ENCODE measurements at places on chromosomes 6 and 20.

DNA sequence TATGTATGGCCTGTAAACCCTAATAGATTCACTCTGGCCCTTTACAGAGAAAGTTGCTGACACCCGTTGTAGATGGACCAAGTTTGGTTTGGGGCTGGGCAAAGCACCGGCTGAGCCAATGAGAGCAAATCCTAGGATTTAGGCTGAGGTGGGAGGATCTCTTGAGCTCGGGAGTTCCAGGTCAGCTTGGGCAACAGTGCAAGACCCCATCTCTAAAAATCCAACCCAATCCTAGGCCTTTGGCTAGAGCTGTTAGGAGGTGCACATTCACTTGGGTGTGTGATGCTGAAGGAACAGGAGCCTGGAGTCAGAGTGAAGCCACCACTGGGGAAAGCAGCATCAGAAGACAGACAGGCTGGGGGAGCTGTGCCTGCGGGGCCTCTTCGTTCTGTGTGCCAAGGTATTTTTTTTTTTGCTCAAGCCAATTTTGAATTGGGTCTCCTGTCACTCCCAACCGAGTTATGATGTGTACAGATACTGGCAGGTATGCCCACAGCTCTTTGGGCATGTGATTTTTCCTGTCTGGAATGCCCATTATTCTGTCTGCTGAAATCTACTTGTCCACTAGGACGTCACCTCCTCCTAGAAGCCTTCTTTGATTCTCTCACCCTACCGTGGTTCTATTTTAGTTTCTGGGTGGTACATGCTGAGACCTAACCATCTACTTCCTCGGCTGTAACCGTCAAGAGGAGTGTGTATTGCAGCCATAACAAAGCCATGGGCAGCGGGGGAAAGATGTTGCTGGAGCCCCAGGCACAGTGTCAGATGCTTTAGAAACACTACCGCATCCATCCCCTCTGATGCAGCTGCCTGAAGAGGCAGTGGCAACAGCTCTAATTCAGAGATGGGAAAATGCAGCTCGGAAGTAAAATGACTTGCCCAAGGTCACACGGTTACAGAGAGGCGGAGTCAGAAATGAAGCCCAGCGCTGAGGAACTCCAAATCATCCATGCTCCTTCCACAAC, 54.0 kb downstream of the TTI1 start:
- DNase-seq: no peak

GRCh38 chr20:34709831-34710567, 5.9 kb downstream of the TP53INP2 start:
- no peak for DNase-seq

- no peak for DNase-seq
Measured at GRCh38 chr20:45019762-45020123, 53.4 kb downstream of the STK4 start.

DNA sequence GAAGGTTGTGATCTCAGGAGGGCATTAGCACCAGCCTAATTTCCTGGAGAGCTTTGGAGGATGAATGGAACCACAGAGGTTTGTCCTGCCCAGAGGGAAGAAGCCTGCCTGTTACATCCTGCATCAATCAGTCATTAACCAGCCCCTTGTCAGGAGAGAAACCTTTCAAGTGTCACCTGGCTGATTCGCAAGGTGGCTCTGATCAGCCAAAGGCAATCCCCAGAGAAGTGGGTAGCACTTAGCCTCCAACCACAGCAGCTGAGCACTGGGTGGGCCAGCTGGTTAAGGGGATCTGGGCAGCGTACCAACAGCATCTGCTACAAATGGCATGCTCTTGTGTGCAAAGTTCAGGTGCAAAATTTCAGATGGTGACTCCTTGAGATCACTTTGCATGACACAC, 26.9 kb downstream of the ANKEF1 start:
- no peak for DNase-seq

DNA sequence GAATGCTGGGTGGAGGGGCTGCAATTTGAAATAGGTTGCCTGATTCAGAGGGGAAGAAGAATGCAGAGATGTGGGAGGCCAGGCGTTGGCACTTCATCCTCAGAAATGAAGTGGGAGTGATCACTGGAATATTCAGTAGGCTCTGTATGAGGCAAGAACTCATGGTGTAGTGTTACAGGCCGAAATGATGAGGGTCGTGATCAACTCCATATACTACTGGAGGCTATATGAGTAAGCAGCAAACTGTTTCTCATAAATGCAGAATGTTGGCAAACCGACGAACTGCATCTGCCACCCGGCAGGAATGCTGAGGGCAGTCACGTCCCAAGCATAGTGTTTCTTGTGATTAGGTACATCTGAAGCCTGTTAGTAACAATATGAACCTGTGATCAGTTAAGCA, 12.7 kb downstream of the KCNS1 start:
- DNase-seq: no peak

GRCh38 chr6:63476302-63476701, 96.0 kb upstream of the LOC128125822 start:
- DNase-seq: no peak

- no peak for DNase-seq
Measured at GRCh38 chr20:59701236-59701635, 96.9 kb downstream of the PHACTR3 start.

DNA sequence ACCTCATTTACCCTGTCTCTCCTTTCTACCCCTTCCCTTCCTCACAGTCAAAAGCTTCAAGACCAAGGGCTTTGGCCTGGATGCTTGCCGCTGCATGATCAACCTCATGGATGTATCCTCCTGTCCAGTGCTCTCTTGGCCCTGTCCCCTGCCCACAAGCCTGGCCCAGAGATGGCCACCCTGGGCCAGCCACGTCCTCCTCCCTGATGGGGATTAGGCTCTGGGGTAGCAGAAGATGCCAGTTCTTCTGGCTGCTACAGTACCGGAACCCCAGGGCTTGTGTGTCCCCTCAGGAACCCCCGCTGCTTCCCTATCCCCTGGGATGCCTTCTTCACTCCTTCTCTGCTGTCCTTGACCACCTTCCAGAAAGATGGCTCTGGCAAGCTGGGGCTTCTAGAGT, 22.3 kb downstream of the CAPN11 start:
- no peak for DNase-seq

Data from ureter (tissue), 1 donor.